Right ventricle myocardium superior (tissue), 1 donor: ENCODE measurements at places on chromosomes 2 and 18. TPM values are rescaled to one million over a fixed set of nuclear protein-coding genes. Genes with fewer than 3 reads are reported as not detected.
A peak's percentile ranks its signal among the peaks of the same experiment; 100 is the strongest.

DNA sequence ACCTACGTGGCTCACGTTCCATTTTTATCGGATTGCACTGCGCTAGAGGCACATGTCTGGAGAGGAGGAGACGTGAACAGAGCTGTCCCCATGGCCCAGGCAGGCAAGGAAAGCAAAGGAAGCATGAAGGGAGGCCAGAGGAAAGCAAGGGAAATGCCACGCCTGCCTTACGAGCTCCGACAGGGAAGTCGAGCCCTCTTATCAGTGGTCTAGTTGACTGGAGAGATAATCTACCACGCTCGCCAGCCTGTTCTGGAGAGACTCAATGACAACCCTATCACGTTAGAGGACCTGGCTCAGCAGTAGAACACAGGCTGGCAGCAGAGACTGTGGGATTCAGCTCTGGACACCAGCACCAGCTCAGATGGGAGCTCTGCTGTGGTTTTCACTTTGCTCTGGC, 202.6 kb upstream of the ID2 start:
- DNase-seq: no peak

GRCh38 chr2:241035142-241035817, 36.9 kb downstream of the SNED1 start:
- no peak for DNase-seq

GRCh38 chr2:124296470-124296869, 271.4 kb downstream of the CNTNAP5 start:
- no peak for DNase-seq

GRCh38 chr2:74198023-74198460, 373 bp upstream of the MTHFD2 start:
- DNase-seq: no peak

- no peak for DNase-seq
Observed at GRCh38 chr2:202541137-202541536, 93.6 kb upstream of the FAM117B start.

- no peak for DNase-seq
Observed at GRCh38 chr2:77521548-77521891, 656 bp downstream of the LRRTM4 start.

GRCh38 chr2:236055471-236055870, 112.7 kb downstream of the GBX2 start:
- DNase-seq: no peak

DNA sequence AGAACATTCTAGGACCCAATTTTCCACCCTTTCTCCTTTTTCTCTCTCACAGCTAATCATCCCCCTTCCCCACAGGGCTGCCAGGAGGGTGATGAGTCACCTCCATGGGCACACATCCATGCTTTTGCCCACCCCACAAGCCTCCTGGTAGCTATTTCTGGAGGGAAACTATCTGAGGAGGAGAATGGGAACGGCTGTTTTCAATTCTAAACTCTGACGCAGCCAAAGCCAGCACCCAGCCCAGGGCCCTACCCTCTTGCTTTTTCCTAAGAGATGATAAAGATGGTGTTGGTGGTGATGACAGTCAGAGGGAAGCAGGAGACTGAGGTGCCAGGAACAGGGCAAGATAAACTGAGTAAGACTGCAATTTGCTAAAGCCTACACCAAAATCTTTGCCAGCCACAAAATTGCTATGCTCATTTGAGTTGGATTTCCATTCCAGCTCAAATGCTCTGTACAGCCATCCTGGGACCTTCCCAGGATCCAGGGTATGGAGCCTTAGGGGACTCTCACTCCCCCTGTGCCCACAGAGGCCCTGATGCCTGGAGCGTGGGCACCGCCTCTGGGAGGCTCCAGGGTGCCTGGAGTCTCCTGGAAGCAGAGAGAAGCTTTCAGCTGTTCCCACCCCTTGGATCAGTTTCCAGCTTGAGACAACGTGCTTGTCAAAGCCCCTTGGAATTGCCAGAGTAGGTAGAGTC, 62.0 kb upstream of the FZD7 start:
- DNase-seq: no peak

GRCh38 chr2:100615471-100615870, 52.7 kb downstream of the PDCL3 start:
- DNase-seq: no peak

DNA sequence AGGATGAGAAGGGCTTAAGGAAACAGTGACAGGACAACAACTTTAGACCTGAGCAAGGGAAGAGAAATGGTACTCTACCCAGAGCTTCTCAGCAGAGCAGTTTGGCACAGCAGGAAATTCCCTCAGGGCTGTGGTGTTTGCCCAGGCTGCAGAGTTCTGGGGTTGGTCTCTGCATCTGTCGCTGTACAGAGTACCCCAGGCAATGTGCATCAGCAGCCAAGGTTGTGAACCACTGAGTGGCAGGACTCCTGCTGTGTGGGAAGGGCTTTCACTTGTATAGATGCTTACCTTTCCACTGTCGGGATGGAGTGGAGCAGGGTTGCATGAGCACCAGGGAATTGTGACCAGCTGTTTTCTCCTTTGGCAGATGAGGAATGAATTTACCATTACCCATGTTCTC, 21.2 kb downstream of the STAMBP start:
- DNase-seq: no peak

DNA sequence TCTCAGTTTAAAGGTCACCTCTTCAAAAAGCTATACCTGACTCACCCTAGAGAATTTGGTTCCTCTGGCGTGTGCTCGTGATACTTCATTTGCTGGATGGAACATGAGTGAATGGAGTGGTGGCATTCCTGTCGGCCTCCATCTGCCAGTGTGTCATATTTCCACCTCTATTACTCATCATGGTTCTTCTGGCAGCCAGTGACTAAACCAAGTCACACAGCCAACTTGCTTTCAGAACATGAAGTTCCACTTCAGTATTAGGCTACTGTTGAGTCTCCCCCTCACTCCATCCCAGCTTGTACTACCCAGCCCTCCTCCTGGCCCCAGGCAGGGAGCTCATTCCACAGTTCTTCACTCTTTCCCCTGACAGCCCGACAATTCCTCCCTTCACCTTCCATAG, 169.8 kb downstream of the MREG start:
- DNase-seq: no peak

- no peak for DNase-seq
Observed at GRCh38 chr2:48479915-48480314, 50.0 kb upstream of the STON1 start.

DNA sequence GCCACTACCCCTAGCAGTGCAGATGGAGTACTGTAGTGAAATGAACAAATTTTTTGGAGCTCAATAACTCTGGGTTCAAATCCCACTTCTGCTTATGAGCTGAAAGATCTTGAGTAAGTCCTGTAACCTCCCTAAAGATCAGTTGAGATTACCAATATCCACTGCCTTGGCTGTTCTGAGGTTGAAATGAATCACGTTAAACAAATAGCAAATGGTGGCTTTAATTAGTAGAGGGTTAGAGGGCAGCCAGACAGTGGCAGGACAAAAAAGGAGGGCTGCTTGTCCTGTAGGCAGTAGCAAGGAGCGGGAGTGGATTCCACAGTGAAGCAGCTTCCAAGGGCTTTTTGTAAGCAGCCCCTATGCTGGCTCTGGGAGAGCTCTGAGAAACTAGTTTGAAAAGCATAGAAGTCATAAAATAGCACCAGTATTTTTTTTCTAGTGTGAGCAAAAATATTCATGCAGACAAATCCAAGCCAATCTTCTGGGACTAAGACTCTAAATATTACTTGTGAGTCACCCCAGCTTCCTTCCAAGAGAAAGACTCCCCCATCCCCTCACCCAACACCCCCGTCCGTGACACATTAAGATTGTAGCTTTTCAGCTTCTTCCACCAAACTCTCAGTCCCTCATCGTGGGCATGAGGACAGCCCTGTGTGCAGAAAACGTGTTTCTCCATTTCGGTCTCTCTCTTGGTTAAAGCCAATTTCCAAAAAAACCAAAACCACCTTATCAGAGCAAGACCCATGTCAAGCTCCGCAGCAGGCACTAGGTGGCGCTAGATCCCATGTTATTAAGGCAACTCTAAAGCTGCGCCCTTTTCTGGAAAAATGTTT, 123.5 kb upstream of the LGALSL start:
- peak; percentile 84 for DNase-seq

DNA sequence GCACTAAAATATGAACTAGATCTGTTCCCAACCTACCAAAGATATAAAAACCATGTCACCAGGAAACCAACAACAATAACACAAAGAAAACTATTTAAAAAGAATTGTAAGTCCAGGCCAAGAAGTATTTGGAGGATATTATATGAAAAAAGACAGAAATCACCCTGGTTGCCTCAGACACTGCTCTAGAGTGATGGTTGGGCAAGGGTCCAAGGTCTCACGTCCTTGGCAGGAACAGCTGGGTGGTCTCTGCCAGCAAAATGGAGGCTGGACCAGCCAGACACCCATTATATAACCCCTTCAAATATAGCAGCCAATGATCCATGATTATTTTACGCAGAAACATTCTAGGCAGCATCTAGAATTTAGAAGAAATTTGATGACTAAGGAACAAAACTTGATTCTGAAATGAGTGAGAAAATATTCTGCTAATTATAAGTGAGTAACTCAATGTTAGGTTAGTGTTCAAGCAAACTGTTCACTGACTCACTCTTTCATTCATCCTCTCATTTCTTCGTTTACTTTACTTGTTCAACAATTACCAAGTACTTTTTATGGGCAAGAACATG, 35.4 kb downstream of the MRPL35 start:
- no peak for DNase-seq

- no peak for DNase-seq
Observed at GRCh38 chr2:120245520-120246332, 6.9 kb upstream of the RALB start.

DNA sequence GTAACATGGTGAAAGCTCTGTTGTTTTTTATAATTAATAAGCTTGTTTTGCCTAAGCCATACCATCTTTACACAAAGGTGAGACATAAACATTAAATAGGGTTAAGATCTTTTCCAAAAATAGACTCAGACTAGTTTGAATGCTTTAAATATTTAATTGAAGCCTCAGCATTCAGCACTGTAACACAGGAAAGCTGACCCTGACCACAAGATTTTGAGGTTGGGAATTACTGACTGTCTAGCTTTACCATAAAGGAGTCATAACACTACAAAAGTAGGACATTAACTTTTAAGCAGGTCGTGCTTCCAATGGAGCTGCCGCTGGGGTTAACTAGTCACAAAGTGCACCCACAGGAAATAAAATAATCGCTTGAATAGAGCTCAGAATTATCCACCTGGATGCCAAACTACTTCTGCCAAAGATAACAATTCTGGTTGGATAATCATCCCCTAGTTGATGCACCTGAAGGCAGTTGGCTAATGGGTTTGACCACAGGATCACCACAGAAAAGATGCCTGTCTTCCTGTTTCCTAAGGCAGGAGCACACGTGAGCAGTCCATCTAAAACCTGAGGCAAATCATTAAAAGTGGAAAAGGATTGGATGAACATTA, 106.2 kb downstream of the COBLL1 start:
- DNase-seq: no peak

- no peak for DNase-seq
Observed at GRCh38 chr2:133213651-133214050, 354.6 kb downstream of the NCKAP5 start.

DNA sequence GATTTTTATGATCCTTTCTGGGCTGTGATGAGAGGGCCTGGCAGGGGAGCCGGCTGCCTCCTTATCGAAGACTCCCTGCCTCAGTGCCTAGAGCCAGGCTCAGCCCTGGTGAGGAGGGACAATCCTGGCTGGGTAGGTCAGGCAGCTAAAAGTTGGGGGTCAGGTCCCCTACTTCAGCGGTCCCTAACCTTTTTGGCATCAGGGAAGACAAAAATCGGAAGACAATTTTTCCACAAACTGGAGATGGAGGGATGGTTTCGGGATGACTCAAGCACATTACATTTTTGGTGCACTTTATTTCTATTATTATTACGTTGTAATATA, 53.1 kb downstream of the HS1BP3 start:
- peak; percentile 39 for DNase-seq

- DNase-seq: no peak
Observed at GRCh38 chr18:77668219-77668618, 418.6 kb downstream of the GALR1 start.

GRCh38 chr18:61420218-61420885, 87.1 kb downstream of the CDH20 start:
- DNase-seq: no peak

GRCh38 chr2:218885981-218886947, 5.6 kb downstream of the WNT10A start:
- no peak for DNase-seq

- DNase-seq: no peak
Observed at GRCh38 chr2:15588329-15588919, 3.2 kb upstream of the DDX1 start.

DNA sequence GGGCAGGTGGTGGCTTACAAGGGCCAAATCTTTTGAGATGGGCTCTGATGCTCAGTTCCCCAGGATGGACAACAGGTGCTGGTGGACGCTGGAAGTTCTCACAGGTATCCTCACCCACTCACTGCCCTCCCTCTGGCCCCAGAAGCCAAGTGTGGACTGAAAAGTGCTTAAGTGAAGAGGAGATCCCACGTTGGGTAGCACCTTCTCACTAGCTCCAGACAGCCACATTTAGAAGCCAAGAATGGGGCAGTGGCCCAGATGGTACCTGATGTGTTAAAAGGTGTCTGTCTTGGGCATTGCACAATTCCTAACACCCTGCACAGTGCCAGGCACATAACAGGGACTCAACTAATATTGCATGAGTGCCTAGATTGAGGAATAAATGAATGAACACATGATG, 115.3 kb upstream of the TEX51 start:
- DNase-seq: no peak

GRCh38 chr2:169336695-169337094, 25.6 kb downstream of the LRP2 start:
- no peak for DNase-seq

- no peak for DNase-seq
Observed at GRCh38 chr2:66987733-66988132, 409.4 kb upstream of the ETAA1 start.

GRCh38 chr2:179446476-179447141, 182.0 kb upstream of the SESTD1 start:
- no peak for DNase-seq

GRCh38 chr2:113867571-113867970, 22.3 kb upstream of the ACTR3 start:
- no peak for DNase-seq

GRCh38 chr2:8853426-8853825, 16.0 kb upstream of the KIDINS220 start:
- DNase-seq: no peak

DNA sequence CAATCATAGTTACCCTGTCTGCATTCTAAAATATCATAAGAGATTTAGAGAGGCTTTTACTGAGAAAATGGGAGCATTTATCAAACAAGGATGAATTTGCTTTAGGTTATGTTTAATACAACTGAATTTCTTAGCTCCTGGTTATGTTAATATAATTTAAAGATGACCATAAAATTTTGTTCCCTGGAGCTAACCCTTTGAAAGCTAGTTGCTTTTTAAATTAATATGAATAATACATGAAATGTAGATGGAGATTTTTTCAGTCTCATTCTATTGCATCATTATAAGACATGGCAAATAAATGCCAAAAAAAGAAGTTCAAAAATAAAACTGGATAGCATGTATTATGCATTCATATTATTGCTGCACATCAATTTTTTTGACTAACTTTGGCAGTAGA, 344.1 kb upstream of the NXPH2 start:
- no peak for DNase-seq

- peak; percentile 65 for DNase-seq
Observed at GRCh38 chr2:232204457-232204931, 174.1 kb upstream of the ALPP start.

- DNase-seq: no peak
Observed at GRCh38 chr2:173664513-173664910, 300.7 kb downstream of the SP3 start.

TRIM54 gene
- 301 TPM for total RNA-seq

SIX3 gene
- total RNA-seq: not detected

ERMN gene
- total RNA-seq: not detected

SULT1C4 gene
- total RNA-seq: 2.7 TPM

KCNJ3 gene
- 2.0 TPM for total RNA-seq

ACTG2 gene
- 1.7 TPM for total RNA-seq

CFAP53 gene
- total RNA-seq: 0.11 TPM

CD8B2 gene
- total RNA-seq: not detected

COL4A4 gene
- 10.3 TPM for total RNA-seq
